MG63 (cell line): ENCODE measurements at places on chromosomes 7 and 10. TPM values are rescaled to one million over a fixed set of nuclear protein-coding genes. Genes with fewer than 3 reads are reported as not detected.

TCAF2 gene
- 0.72 and 6.2 TPM in 2 replicates for total RNA-seq

RPEL1 gene
- total RNA-seq, result 0.03 TPM in 1 of 2 replicates, not detected in the other

TCERG1L gene
- total RNA-seq, result not detected in 2 replicates

IQUB gene
- total RNA-seq, result not detected in 2 replicates

ARHGAP22 gene
- total RNA-seq, result 20.7 and 23.2 TPM in 2 replicates

HEPACAM2 gene
- total RNA-seq, result not detected in 2 replicates

CLRN3 gene
- not detected in 2 replicates for total RNA-seq

C10orf67 gene
- total RNA-seq, result not detected in 2 replicates

HOXA7 gene
- 0.95 and 1.7 TPM in 2 replicates for total RNA-seq

LRMDA gene
- total RNA-seq, result 1.3 TPM in 1 of 2 replicates, not detected in the other

HHEX gene
- total RNA-seq, result 4.2 and 9.6 TPM in 2 replicates

PLXNA4 gene
- total RNA-seq, result not detected in 2 replicates

OR6V1 gene
- total RNA-seq, result not detected in 2 replicates

SPOCK2 gene
- total RNA-seq, result not detected in 2 replicates
